ENCODE measurements at places on chromosomes 11 and 22.
A peak's percentile ranks its signal among the peaks of the same experiment; 100 is the strongest.

GRCh38 chr11:123034597-123034996 is 27.3 kb downstream of the HSPA8 start:
- no peak for DNase-seq

DNA sequence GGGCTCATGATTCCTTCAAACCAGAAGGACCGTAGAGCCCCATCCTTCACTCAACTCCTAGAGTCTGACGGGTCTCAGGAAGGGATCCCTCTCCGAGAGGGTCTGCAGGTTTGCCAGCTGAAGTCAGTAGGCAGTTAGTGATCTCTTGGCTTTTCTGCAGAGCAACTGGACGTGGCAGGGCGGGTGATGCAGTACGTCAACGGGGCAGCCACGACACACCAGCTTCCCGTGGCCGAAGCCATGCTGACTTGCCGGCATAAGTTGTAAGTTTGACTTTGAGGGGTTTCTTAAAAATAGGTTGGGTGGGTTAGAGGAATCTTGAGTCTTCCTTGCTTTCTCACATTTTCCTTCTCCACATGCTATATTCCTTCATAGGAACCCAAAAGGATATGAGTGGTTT is 33.3 kb upstream of the RAB1B start:
- no peak for DNase-seq

GRCh38 chr22:42490243-42490832 is 29.3 kb downstream of the RRP7A start:
- no peak for DNase-seq

GRCh38 chr11:73439002-73439843 is 63.0 kb downstream of the RELT start:
- DNase-seq: no peak

GRCh38 chr11:108647701-108648527 is 17.0 kb upstream of the DDX10 start:
- DNase-seq: peak; percentile 49

DNA sequence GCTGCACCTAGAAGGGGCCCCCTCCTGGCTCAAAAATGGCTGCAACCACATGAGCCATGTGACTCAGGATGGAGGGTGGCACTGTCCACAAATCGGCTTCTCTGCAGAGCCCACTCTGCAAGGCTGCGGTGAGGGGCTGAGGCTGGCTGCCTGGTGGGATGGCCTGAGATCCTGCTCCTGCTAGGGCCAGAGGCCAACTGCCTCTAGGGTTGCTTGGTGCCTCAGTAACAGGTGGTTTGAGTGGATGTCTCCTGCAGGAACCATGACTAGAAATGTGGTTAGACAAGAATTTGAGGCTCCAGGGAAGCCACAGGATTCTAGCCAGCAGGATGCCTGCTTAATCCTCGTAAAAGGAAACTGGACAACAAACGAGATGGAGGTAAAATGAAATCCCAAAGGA is 17.1 kb downstream of the PATZ1 start:
- no peak for DNase-seq

- peak; percentile 54 for DNase-seq
These were observed 16.1 kb downstream of the NCAPD3 start for GRCh38 chr11:134207538-134208239.

DNA sequence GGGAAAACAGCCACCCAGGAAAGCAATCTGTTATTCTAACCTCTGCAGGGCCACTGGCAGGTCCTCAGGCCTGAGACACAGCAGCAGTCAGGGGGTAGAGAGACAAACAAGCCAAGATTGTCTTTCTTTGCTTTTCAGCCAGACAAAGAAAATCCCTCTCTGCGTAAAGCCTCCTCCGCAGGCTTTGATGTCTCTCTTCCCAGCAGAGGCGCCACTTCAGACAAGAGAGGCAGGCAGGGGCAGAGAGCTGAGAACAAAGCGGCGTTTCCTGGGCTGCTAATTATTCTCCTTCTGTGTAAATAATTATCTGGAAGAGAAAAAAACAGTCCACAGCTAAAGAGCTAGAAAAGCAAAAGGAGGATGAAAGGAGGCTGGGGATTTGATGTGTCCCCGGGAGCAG is 102.7 kb upstream of the SEZ6L start:
- DNase-seq: no peak

- DNase-seq: no peak
These were observed 997 bp downstream of the DEAF1 start for GRCh38 chr11:693887-694562.

- DNase-seq: no peak
These were observed 121.5 kb downstream of the CHST1 start for GRCh38 chr11:45543808-45544422.

- DNase-seq: no peak
These were observed 606.0 kb downstream of the BUD13 start for GRCh38 chr11:116166573-116167465.

GRCh38 chr11:103636232-103636631 is 400.2 kb upstream of the DDI1 start:
- no peak for DNase-seq

DNA sequence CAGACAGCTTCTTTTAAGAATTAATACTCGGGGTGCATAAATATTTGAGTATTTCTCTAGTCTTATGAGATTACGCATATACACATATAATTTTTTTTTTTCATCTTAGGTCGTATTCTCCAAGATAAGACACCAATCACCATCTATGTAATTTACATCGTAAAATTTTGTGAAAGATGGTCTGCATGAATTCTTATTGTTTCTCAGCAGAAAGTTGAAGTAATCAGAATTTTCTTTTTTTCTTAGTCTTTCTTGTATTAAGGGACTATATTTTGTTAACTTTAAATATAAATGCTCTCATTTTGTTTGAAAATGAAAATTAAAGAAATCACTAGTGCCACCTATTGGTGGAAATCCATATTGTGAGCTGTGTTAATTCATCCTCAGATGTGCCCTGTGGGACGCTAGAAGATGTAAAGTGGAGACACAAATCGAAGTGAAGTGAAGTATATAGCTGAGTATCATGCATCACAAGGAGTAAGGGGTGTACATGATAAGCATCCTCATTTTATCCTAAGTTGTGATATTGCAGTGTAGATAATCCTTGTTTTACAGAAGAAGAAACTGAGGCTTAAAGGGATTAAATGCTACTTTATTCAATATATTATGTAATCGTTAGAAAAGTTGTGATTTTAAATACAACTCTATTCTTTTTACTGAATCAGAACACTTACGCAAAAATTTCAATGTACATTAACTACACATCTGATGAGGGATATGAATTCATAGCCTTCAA is 2084.3 kb downstream of the LRRC4C start:
- DNase-seq: no peak

- no peak for DNase-seq
These were observed 105.5 kb downstream of the KCNC1 start for GRCh38 chr11:17840101-17840548.

DNA sequence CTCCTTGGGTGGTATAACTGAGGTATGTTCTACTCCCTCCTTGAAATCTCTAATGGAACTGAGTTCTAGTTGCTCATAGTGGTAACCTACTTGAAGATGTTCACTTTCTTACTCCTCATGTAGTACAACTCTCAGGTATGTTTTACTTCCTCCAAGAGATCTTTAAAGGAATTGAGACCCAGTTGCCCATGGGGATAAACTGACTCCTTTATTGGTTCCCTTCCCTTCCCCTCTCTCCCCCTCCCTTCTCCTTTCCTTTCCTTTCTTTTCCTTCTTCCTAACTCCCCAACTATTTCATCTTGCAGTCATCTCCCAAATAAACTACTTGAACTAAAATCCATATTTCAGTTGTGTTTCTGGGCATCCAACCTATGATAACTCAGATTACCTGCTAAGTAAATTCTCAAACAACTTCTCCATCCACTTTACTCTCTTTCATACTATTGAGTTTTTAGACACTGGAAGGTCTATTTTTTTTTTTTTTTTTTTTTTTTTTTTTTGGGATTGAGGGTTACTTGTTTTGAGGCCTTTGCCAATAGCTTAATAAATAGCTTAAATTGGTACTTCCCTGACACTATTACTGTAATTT is 7.9 kb upstream of the TRIM68 start:
- DNase-seq: no peak

DNA sequence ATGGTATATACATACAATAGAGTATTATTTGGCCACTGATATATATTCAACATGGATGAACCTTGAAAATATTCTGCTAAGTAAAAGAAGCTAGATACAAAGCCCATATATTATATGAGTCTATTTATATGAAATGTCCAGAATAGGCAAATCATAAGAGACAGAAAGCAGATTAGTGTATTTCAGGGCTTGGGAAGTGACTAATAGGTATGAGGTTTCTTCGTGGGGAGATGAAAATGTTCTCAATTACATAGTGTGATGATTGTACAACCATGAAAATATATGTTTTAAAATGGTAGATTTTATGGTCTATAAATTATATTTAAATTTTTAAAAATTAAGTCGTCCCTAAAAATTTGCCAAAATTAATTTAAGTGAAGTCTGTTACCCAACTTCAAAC is 92.2 kb downstream of the STK33 start:
- DNase-seq: no peak

- no peak for DNase-seq
These were observed 22.1 kb downstream of the GDPD5 start for GRCh38 chr11:75503531-75504099.

DNA sequence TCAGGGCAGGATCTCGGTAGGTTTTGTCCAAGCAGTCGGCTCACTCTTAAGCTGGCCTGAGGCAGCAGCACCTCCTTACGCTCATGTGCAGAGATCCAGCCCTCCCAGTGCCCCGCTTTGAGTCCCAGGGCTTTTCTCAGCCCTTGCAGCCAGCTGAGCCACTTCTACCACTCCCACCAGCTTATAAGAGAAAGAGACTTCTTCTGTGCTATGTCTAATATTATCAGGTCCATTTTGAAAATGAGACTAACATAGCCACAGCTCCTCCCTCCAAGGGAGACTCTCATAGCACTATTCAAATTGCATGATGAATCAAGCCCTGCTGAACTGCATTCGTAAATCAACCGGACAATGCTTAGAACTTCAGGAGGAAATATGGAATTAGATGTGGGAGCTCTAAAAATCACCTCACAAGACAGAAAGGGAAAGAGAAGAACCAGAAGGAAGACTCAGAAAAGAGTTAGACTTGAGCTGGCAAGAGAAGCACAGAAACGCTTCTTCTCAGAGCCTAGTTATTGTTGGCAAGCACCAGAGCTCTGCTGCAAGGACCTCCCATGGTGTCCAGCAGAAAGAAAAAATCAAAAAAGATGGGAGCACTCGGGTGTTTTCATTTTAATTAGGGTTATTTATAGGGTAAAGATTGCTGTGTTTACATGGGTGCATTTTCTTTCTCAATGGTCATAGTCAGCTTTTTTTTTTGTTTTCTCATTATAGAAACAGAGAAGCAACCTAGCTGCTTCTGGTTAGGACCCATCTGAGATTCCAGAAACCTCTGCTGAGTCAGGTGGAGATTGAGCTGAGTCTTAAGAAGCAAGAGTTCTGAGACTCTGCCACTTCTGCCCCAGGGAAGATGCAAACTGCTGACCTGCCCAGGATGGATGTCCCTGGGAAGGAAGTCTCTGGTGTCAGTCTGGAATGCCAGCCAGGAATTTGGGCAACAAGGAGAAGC is 181.4 kb downstream of the ETS1 start:
- DNase-seq: no peak

- DNase-seq: no peak
These were observed 26.8 kb downstream of the RPL3 start for GRCh38 chr22:39292561-39293074.

DNA sequence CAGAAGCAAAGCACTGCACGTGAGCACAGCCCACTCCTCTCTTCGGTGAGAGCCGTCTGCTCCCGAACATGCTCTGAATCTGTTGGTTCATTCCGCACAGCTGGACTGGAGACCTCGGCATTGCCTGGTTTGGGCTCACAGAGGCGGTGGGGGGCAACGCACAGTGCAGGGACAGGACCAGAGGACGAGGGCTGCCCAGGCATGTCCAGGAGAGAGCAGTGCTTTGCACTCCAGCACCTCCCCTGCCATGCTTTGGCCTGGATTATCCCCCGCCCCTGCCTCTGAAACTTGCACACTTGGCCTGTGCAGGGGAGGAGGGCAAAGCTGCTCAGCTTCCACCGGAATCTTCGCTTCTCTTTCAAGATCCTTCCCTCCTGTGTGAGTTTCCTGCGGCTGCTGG is 536.5 kb downstream of the BRD1 start:
- DNase-seq: no peak

GRCh38 chr11:47243454-47243853 is 5.2 kb downstream of the ACP2 start:
- no peak for DNase-seq

GRCh38 chr11:100876815-100877520 is 189.9 kb downstream of the ARHGAP42 start:
- no peak for DNase-seq

DNA sequence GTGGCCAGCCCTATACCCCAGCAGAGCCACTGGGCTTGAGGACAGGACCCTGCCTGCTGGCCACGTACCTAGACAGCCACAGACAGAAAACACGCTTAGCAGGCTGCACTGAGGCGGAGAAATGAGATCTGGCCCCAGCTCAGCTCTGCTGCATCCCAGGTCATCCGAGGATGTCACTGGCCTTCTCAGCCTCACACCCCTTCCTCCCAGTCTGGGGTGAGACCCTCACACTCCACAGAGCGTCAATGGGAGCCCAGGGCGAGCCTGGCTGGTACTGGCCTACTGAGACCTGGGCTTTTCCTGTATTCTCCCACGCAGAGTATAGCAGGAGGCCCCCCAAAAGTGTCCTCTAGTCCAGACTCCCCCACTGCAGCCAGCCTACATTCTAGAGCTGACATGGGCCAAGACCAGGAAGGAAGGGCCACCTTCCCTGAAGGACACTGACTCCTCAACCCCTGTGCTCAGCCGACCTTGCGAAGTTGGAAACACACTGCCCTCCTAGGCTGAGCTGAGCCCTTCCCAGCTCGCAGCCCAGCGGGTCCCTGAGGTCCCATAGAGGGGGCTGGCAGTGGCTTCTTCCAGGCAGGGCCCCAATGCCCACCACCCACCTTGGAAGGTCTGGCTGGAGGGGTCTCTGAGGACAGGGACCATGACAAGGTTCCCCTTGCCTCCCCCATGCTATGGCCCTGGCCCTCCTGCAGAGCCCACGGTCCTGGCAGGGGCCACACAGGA is 65.9 kb upstream of the LINC01488 start:
- DNase-seq: no peak

DNA sequence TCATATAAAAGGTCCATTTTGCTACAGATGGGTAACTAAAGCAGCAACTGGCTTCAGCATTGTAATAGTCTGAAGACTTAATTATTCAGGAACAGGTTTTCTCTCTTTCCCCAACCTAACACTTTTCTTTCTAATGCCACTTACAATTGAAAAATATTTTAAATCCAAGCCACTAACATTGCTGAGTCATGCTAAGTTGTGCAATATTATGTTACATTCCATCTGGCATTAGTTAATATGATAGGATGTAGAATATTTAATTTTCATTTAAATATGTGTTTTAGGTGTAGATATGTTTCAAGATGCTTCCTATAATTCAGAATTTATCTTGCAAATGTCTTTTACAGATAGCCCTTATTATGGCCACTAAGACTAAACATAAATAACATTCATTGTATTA is 98.6 kb downstream of the KIF18A start:
- DNase-seq: no peak

DNA sequence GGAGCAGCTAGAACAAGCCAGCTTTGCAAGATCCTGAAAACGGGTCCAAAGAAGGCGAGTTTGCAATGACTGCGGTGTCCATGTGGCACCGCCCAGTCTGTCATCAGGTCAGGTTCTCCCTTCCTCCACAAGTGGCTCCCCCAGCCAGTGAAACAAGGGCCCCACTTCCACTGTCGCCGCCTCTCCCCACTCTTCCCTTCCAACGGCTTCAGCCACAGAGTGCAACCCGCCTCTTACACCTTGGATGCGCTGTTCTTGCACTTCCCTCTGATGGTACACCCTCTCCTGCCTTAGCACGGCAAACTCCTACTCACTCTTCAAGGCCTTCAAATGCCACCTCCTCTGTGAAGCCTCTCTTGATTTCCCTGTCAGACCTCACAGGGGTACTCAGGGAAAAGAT is 10.8 kb upstream of the TCF20 start:
- no peak for DNase-seq

- no peak for DNase-seq
These were observed 5.2 kb downstream of the ALG12 start for GRCh38 chr22:49913026-49913425.

All from activated T-cell treated with anti-CD3 and anti-CD28 coated beads, Interleukin-2, amount 50 U/mL, for 4 hours (primary cell).